Effector CD4-positive, alpha-beta T cell (primary cell): ENCODE measurements at places on chromosomes 5 and 9.

- DNase-seq = no peak
Observed at GRCh38 chr9:26669701-26670670, 222.6 kb downstream of the CAAP1 start.

DNA sequence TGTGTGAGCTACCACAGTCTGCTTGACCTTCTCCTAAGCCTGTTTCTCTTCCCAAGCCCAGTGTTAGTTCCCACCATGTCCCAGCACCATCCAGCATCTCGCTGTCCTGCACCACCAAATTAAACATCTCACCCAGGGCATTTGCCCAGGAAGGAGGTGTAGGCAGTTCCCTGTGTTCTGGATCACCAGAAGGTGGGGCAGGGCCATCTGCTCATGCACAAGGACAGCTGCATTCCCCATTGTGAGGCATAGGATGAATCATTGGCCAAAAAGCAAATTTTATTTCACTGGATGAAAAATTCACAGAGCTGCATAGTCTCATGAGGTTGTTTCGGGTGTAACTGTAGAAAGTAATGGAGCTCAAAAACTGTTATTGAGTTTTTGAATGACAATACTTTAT lies 89.5 kb upstream of the GRIA1 start:
- no peak for DNase-seq

DNA sequence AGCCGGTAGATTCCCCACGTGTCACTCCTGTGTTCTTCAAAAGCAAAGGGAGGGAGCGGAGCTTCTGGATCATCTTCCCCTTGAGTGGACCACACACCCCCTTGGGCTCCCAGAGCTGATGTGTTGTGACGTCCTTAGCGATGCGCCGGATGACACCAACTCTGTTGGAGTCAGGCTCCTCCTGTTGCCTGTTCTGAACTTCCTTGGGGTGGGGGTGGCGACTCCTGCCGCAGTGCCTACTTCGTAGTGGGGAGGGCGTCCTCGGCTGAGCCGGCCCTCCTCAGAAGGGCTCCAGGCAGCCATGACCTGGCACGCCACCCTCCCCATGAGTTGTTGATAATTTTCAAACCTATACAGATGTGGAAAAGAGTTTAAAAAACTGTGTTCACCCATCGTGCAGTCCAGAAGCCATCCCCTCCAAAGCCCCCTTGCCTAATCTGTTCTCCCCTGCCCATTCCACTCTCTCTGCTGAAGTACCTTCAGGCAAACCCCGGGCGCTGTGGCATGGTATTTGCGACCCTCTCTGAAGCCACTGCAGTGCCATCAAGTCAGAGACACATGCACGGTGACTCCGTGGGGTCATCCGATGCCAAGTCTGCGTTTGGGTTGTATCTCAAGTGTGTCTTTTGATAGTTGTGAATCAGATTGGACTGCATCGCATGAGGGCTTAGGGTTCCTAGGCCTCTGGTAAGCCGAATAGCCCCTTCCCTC lies 16.7 kb downstream of the EXOC3 start:
- no peak for DNase-seq

DNA sequence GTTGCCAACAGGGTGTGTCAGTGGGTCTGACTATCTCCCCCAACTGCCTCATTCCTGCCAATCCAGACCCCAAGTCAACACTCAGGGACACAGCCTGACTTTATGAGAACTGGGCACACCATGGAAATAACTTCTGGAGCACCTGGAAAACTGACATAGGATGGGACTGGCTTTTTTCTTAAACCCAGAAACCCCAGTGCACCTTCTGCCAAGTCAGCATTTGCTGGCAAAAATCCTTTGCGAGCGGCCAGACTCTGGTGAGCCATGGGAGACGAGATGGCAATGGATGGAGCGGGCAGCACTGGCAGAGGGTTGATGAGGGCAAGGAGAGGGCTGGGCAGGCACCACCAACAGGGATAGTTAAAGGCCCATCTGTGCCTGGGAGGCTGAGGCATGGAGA lies 114.4 kb upstream of the OSMR start:
- DNase-seq = no peak

- DNase-seq = no peak
Observed at GRCh38 chr5:173180331-173180730, 36.0 kb downstream of the BNIP1 start.

DNA sequence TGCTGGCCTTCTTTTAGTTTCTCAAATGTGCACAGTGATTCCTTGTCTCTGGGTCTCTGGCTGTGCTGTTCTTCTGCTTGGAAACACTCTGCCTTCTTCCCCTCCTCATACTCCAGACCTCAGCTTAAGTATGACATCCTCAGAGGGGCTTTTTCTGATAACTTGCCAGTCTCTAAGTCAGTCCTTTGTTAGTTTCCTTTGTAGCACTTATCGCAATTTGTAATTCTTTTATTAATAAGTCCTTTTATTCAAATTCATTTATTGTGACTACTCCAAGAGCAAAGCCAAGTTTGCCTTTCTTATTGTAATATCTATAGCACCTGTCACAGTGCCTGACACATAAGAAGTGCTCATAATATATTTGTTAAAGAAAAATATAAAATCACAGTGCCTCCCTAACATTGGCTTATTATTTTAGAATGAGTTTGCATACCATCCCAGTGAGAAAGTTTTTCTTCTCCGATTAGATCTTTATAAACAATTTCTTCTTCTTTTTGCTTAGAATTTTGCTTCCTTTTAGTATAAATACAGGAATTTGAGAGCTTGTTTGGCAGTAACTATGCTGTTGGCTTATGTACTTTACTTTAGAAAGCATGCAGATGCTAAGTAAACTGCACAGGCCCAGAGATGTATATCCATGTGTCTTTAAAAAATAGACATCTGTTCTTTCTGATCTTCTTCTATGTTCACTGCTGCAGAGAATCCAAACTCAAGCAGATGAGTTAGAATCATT lies 198.0 kb downstream of the GAS1 start:
- DNase-seq = no peak
